Mammary epithelial cell (primary cell): ENCODE measurements at places on chromosomes 5 and 9.

DNA sequence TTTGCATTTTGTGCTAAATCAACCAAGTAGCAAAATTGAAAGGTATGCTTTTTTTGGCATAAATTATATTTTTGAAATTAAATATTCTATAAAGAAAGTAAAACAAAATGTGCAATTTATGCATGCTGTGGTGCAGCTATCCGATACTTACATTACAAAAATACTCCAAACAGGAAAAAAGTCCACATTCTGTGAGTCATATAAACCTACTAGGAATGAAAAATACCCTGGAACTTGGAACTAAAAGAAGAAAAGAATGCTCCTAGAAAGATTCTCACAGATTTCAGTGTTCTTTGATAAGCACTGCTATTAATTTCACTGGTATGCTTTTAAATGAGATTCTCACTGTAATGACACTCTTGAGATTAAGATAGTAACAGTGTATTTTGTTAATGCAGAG lies 92.6 kb downstream of the OSMR start:
- DNase-seq = no peak

- DNase-seq = no peak
These were observed 6.6 kb downstream of the PTGES start for GRCh38 chr9:129746092-129746777.

DNA sequence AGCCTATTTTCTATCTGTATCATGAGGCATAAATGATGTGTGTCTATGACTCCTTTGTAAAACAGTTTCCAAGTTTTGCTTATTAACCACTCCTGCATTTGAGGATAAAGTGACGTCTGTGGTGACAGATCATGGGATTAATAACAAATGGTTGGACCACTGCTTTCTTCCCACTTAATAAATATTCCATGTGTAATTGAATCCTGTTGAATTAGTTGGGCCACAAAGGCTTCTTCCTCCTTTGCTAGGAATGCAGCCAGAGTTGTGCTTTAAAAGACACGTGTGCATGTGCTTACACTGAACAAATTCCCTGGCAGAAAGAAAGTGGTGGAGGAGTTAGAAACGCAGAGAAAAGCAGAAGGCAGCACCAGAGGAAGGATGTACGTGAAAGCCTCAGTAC lies 150.2 kb downstream of the ACTBL2 start:
- DNase-seq = no peak

- DNase-seq = no peak
These were observed 2.3 kb downstream of the SMIM33 start for GRCh38 chr5:139473105-139473504.

GRCh38 chr5:5685737-5686136 lies 263.3 kb downstream of the ICE1 start:
- no peak for DNase-seq

- DNase-seq = peak; percentile 89
These were observed 43.3 kb upstream of the ZNF622 start for GRCh38 chr5:16508730-16509531.

DNA sequence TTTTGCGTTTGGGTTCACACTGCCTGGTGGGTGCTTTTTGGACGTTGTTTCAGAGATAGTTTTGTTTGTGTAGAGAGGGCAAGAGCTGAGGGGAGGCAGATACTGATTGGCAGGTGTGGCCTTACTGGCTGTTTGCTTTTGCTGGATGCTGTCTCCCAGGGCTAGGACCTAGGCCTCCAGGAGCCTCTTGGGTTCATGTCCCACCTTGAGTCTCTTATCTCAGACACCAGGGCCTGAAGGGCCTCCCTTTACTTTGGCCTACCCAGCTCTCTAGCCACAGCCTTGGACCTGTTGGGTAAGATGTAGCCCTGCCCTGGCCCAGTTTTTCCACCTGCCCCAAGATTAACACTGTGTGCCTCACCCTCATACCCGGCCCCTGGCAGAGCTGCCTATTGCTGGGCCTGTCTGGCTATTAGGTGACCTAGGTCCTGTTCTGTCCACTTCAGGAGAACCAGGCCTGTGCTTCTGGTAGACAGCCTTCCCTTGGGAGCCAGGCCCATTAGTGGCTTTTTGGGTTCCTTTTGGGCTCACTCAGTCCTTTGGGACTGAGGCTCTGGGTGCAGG lies 13.4 kb downstream of the PTPA start:
- no peak for DNase-seq

DNA sequence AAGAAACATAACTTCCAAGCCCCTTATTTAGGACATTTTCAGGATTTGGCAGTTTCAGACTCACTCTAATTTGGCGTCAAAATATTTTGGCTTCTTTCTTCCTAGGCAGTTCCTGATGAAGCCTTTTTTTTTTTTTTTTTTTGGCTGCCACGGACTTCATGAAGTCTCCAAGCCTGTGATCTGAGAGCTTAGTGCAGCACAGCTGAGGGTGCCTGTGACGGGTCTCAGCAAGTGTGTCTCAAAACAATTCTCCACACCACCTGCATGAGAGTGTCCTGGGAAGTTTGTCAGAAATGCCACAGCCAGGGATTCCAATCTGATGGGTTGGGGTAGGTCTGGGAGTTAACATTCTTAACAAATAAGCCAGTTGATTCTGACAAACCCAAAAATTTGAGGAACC lies 6.0 kb upstream of the ESM1 start:
- DNase-seq = no peak

DNA sequence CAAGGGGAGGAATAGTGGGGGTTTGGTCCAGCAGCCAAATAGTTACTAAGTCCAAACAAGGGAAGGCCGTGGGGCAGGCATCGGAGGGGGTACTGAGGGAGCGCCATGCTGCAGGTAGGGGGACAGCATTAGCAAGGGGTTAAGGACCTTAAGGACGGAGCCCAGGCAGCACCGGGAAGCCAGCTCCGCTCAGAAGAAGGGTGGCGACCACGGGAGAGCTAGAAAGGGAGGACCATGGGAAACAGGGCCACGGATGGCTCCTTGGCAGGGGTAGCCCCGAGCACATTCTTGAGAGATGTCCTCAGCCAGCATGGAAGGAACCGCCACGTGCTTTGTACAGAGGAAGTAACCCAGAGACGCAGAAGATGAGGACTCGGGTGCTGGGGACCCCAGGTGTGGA lies 76.2 kb upstream of the STXBP1 start:
- DNase-seq = no peak

DNA sequence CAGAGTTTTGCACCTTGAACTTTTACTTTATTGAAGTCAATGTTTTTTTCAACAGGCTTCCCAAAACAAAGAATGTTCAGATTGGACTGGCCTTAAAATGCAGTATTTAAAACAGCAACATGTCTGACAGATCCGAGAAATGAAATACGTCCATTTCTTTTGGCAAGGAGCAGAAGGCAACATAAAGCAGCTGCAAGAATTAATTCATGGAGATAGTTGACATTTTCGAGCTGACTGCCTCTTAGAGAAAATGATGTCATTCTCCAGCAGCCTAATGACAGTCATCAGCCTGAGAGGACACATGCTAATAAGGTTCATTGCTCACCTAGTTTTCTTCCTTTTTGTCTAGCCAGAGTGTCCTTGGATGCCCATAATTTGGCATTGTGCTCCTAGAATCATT lies 232.2 kb upstream of the SEMA6A start:
- DNase-seq = no peak

- DNase-seq = no peak
These were observed 145.3 kb downstream of the MACROH2A1 start for GRCh38 chr5:135253601-135254178.

DNA sequence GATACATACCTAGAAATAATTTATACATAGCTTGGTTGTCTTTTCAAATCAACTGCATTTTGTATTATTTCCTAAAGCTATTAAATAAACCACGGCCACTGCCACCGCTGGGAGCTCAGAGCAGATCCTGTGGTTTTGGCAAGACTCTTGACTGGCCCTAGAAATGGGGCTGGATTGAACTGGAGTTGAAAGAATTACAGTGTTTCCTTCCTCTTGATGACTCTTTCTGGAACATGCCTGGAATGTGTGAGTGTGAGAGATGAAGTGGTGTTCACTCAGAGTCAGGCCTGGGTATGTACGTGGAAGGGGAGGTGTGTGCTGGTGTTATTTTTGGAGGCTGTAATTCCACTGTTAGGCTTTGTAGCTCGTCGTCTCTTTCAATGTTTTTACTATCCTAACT lies 45.9 kb downstream of the TEK start:
- peak; percentile 85 for DNase-seq

DNA sequence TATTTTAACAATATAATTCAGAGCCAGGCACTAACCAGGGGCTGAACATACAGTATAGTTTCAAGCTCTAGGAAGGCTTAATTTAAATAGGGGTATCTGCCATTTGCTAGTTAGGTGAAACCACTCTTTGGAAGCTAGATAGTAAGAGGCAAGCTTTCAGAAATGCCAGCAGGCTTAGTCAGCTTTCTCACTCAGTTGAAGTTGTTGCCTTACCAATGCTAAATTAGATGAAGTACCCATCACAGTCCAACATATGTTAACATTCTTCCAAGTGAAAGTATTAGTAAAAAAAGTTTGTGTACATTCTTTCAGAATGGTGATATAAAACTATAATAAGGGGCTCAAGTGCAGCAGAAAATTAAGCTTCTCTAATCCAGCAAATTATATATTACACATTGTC lies 215.0 kb downstream of the CNTLN start:
- DNase-seq = no peak

DNA sequence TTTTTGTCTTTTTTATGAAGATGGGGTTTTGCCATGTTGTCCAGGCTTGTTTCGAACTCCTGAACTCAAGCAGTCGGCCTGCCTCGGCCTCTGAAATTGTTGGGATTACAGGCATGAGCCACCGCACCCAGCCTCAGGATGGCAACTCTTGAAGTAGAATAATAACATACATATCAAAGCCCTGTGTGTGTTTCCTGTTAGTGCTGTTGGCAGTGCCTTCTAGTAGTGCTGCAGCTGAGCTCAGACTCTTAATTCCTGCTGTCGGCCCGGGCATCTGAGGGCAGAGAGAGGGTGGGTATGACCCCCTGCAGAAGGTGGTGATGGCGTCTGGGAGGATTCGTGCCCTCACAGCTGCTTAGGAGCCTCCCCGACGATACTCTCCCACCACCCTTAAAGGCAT lies 227.2 kb downstream of the PDZD2 start:
- no peak for DNase-seq

DNA sequence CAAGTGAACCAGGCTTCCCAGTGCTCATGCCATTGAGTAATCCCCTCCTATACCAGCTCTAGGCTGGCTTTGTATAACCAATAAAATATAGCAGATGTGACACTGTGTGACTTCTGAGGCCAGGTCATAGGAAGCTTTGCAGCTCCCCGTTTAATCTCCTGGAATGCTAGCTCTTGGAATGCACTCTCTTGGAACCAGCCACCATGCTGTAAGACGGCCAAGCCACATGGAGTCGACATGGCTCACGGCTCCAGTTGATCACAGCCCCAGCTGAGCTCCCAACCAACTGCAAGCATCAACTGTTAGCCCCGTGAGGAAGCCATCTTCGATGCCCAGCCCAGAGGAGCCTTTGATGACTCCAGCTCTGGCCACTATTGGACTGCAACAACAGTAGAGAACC lies 74.5 kb downstream of the SH3TC2 start:
- DNase-seq = no peak

DNA sequence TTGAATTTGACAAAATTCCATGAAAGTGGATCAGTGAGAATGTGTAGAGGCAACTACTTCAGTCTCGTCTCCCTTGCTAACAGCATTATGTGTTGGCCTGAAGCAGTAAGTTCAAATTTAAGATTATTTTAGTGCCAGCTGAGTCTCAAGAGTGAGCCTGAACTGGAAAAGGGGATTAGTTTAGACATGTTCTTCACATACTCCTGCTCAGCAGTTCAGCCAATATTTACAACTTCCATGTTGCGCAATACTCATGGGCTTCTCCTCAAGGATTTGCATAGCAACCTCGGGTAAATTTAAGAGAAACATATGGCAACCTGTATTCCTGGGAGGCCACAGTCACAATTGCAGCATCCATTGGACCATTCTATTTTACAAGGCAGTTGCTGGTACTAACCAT lies 553.8 kb downstream of the PTPRD start:
- DNase-seq = peak; percentile 88

DNA sequence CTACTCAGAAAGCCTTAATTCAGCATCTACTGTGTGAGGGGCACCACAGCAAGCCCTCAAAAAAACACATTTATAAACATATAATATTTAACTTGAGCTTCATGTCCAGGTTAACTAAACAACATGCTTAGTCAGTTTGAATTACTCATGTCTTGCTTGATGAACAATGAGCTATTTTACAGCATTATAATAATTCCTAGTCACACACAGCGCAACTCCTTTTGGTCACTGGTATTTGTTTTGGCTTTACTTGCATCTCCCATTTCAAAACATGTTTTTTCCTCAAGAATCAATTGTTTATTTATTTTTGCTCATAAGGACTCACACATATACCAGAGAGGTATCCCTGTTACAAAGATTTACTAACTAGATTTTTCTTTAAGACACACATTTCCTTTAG lies 616.7 kb upstream of the DAB2 start:
- DNase-seq = peak; percentile 56

DNA sequence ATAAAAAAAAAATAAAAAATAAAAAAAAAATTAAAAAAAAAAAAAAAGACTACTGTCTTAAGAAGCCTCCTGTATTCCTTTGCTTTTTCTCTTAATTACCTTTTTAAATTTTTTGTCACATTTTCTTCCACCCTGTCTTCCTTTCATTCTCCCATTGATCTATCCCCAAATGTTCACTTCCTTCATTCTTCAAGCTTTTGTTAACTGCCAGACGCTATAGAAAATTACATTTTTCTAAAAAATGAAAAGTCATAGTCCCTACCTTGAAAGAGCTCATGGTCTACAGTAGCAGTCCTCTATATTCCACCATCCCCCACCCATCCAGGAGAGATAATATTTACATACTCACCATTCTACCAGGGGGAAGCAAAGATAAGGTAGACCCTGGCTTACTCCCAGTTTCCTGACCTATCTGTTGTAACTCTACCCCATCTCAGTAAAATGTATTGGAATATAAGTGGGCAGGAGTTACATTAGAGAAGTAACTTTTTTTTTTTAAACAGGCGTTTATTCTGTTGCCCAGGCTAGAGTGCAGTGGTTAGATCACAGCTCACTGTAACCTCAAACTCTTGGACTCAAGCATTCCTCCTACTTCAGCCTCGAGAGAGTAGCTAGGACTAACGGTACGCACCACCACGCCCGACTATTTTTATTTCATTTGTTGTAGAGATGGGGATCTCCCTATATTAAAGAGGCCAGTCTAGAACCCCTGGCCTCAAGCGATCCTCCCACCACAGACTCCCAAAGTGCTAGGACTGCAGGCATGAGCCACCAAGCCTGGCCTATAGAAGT lies 3.8 kb upstream of the PRKAA1 start:
- no peak for DNase-seq

DNA sequence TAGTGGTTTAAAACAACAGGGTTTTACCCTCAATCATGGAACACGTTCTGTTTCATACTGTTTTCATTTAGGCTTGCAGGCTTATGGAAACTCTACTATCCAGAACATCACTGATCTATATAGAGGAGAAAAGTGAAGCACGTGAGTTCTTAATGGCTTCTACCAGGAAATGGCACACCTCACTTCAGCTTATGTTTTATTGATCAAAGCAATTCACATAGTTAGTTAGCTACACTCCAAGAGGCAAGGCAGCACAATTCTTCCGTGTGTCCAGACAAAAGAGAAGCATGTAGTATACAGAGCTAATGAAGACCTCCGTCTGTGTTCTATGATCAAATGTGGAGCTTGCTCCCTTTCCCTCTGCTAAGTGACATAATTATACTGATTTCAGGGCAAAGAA lies 353.3 kb upstream of the CD180 start:
- DNase-seq = no peak

- peak; percentile 3 for DNase-seq
These were observed 403.0 kb downstream of the HINT1 start for GRCh38 chr5:130762031-130762430.
